Activated naive CD8-positive, alpha-beta T cell treated with anti-CD3 and anti-CD28 coated beads, Interleukin-2, amount 50 U/mL, for 16 hours (primary cell): ENCODE measurements at places on chromosomes 12 and 14.

GRCh38 chr14:50667996-50668825, at the start of gene SAV1:
Gene SAV1 (minus strand): TSS chr14:50668306. CDS start chr14:50667967, 339 bp downstream.
- DNase-seq, result peak; percentile 1

- DNase-seq, result peak; percentile 32
Measured at GRCh38 chr12:3202734-3203446, 125.7 kb downstream of the TSPAN9 start.

DNA sequence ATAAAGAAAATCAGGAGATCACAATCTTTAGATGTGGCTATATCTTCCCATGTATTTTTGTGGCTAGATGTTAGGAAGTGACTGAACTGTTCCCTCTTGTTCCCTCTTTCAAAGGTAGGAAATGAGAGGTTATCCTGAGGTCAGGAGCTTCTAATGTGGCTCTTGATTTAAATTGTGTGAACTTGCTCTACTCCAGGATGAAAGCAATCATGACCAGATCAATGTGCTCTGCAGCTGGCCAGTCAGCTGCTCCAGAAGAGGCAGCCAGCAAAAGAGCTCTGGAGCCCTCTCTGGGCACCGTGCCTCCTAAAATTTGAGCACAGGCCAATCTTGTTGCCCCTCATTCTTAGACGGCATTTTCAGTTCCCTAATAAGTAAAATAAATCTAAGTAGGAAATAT, 32.0 kb downstream of the CDK17 start:
- no peak for DNase-seq

DNA sequence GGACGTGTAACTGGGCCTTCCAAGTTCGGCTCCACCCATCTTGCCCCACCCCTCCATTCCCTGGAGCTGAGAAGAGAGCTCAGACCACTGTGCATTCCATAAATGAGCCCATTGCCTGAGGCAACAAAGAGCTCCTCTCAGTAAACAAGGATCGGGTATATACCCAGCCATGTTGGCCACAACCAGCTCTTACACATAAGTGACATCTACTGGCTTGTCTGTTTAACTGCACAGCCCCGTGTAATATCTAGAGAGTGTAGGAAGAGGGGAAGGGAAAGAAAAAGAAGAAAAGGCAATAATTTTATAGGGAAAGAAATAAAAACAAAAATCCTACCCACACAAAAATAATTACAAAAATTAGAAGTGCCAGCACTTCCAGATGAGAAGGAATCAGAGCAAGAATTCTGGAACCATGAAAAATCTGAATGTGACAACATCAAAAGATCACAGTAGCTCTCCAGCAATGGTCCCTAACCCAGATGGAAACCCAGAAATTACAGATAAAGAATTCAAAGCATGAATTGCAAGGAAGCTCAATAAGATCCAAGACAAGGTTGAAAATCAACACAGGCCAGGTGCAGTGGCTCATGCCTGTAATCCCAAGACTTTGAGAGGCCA, 308.1 kb downstream of the RPAP3 start:
- no peak for DNase-seq

DNA sequence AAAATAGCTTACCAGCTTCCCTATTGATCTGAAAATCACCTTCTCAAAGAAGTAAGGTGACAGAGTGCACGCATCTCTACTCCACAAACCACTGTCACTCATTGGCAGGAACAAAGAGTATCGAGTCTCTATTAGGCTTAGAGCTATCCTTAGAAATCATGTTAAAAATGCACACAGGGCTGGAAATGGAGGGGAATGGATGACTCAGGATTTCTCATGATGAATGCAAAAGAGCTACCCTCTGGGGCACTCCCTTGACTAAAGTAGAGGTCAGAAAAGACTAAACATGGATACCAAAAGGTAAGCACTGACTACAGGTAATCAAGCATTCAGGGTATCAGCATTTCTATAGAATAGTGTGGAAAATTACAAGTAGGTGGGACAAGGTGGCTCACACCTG, 96.1 kb upstream of the ANO4 start:
- DNase-seq, result no peak

- no peak for DNase-seq
Measured at GRCh38 chr14:64955297-64955696, 12.8 kb upstream of the GPX2 start.

- no peak for DNase-seq
Measured at GRCh38 chr12:108699955-108700563, 31.3 kb downstream of the CORO1C start.

GRCh38 chr12:11696084-11696483, 46.6 kb downstream of the ETV6 start:
- no peak for DNase-seq

DNA sequence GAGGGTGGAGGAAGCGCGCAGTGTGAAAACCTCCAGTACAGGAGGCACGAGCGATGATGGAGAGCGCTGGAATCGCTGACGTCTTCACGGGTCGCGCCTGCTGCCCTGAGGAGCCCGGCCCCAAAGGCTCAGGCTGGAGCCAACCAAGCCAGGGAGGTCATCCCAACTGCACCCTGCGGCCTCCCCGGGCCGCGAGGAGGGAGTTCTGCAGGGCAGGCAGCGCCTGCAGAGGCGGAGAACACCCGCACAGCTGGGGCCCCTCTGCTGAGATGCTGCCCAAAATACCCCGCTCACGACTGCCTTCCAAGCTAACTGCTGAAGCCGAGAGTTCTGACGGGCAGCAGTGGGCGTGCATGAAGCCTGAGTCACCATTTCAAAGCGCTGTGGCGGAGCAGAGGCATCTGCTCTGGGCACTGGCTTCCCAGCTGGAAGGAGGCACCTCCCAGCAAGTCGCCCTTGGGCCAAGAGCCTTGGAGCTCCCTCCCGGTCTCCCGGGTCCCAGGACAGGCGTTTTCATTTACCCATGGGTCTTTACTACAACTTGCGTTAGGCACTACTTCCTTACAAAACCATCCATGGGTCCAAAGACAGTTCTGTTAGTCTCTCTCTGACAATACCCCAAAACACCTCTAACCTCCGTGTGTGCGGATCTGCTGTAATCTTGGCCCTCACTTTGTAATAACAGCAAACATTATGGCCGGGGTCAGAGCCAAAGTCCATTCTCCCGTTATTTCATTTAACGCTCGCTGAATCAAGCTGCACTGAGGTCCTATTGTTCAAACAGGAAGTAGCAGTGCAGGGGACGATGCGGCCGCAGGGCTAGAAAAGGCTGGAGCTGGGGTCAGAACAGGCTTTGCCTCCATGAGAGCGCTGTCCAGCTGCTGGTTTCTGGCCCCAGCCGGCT, 60.1 kb upstream of the RIMBP2 start:
- peak; percentile 43 for DNase-seq

GRCh38 chr14:99654235-99654985, 9.5 kb downstream of the HHIPL1 start:
- DNase-seq, result no peak

GRCh38 chr14:85159726-85160125, 370.2 kb upstream of the FLRT2 start:
- DNase-seq, result no peak

DNA sequence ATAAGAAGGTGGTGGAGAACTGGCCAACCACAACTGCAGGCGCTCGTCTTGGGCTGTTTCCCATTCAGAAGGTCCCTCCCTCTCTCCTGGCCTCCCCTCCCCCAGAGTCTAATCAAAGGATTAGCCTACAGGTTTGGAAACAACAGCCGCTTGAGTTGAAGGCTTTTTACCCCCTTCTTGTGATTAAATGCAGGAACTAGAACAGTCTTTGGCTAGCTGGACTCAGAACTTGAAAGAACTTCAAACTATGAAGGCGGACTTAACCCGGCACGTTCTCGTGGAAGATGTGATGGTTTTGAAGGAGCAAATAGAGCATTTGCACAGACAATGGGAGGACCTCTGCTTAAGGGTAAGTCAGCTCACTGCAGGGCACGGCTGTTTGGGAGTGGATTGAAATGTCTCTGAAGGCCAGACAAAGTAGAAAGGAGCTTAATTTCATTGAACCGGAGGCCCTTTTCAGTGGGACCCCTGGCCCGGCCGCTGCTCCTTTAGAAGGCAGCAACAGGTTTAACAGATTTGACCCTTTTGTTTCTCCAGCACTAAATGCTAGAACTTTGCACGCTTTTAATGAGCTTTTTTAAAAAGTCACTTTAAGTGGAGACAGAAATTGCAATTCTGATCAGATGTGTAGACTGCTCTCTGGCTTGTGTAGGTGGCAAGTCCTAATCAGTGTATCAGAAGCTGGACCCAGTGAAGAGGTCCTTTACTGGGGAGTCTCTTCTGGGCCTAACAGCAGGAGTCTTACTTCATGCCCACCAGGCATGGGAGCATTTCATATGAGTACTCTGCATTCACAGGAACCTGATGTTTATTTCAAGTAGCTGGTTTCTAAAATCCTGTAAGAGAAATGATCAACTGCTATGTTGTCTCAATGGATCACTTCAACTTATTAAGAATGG, 107.7 kb downstream of the ESR2 start:
- DNase-seq, result no peak

GRCh38 chr12:64412459-64412858, 8.3 kb downstream of the XPOT start:
- DNase-seq, result no peak

- DNase-seq, result no peak
Measured at GRCh38 chr12:131074221-131075083, 120.7 kb downstream of the ADGRD1 start.

- DNase-seq, result no peak
Measured at GRCh38 chr14:87457720-87458119, 535.3 kb downstream of the GALC start.

DNA sequence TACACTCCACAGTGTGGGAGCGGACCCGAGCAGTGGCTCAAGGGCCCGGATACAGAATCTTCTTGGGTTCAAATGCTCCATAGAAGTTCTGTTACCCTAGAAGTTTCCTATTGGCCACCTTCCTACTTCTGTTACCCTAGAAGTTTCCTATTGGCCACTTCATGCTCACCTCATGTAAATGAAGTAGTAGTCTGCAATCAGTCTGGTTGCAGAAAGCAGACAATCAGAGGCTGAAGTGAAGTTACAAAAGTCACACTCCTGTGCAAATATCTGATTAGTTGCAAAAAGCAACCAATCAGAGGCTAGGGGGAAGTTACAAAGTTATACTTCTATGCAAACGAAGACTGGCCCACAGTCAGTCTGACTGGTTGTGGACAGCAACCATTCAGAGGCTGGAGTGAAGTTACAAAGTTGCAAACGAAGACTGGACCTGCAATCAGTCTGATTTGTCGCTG, 77.8 kb upstream of the CPNE8 start:
- no peak for DNase-seq

GRCh38 chr14:54697001-54697400, 130.1 kb downstream of the SAMD4A start:
- DNase-seq, result no peak

DNA sequence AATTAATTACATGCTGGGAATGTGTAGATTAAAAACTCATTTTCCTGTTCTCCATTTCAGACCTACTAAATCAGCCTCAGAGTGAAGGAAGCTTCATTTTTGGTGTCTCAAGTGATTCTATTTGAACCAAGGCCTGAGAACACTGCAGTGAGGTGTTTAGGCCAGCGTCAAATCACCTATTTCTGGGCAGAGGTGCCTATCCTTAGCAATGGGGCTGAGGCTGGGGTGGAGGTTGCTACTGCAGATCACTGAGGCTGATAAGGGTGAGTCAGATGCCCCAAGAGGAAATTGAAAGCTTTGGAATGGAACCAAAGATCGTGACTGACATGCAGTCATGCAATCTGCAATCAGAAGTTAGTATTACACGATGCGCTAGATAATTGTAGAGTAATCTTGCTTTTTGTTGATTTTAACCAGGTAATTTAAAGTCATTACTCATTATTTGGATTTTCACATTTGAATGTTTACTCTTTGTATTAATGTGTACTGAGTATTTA, 4.4 kb downstream of the TXNRD1 start:
- peak; percentile 13 for DNase-seq

- no peak for DNase-seq
Measured at GRCh38 chr12:125443341-125443740, 378.1 kb downstream of the AACS start.

GRCh38 chr14:49999146-49999761, 106.4 kb downstream of the ARF6 start:
- no peak for DNase-seq

DNA sequence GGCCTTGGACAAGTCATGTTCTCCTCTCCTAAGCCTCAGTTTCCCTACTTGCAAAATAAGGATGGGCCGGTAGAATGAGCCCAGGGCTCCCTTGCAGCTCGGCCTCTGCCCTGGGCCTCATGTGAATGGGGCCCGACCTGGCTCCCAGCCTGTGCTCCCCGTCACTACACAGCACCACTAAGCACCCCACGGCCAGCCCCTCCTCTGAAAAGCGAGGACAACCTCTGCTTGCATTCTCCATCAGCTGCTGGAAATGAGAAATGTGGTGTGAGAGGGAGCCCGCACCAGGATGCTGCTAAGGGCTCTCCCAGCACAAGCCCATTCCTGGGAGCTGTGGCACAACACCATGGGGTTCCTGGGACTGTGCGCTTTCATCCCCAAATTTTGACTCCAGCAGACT, 10.2 kb downstream of the SLC25A47 start:
- no peak for DNase-seq

DNA sequence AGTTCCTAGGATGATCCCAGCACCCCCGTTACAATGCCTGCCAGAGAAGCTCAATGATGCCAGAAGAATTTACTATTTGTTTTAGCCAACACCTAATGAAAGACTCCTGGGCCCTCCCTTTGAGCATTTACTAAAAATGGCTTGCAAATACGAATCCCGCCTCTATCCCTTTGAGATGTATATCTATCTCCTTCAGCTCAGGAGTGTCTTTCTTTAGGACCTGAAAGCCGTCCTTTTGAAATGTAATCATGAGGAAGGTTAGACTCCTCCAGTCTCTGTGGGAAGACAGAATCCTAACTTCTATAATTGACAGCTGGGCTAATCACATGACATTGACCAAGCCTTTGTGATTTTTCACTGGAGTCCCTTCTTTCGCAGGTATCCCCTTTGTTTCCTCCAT, 19.2 kb upstream of the DYNC1H1 start:
- no peak for DNase-seq

GRCh38 chr14:75653563-75653962, 7.1 kb downstream of the ERG28 start:
- no peak for DNase-seq

- no peak for DNase-seq
Measured at GRCh38 chr14:89007906-89008305, 183.5 kb downstream of the TTC8 start.

DNA sequence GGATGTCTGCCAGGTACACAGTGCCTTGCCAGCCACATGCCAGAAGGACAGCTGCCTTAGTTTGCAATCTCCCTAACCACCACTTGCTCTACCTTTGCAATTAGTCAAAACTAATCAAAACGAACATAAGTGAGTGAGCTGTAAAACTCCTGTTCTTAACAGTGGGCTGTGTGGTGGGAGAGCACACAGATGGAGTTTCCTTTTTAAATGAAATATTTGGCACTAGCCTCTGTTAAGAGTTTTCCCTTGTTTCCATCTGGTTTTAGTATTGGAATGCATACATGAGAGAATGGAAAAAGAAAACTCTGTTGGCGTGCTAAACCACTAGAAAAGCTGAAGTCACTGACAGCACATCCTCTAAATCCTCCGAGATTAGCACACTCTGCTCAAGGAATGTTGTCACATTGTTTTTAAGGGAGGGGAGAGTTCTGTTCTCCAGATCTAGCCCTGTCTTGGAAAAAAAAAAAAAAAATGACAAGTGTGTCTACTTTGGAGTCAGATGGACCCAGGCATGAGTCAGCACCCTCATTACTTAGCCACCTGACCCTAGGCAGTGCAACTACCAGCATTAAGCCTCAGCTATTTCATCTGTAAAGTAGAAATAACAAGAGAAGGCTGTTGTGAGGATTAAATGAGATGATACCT, 83.9 kb downstream of the STXBP6 start:
- no peak for DNase-seq

- DNase-seq, result no peak
Measured at GRCh38 chr12:63276537-63277365, 125.8 kb upstream of the AVPR1A start.
